ENCODE measurements at places on chromosomes 16 and 17. TPM values are rescaled to one million over a fixed set of nuclear protein-coding genes. Genes with fewer than 3 reads are reported as not detected.

DNA sequence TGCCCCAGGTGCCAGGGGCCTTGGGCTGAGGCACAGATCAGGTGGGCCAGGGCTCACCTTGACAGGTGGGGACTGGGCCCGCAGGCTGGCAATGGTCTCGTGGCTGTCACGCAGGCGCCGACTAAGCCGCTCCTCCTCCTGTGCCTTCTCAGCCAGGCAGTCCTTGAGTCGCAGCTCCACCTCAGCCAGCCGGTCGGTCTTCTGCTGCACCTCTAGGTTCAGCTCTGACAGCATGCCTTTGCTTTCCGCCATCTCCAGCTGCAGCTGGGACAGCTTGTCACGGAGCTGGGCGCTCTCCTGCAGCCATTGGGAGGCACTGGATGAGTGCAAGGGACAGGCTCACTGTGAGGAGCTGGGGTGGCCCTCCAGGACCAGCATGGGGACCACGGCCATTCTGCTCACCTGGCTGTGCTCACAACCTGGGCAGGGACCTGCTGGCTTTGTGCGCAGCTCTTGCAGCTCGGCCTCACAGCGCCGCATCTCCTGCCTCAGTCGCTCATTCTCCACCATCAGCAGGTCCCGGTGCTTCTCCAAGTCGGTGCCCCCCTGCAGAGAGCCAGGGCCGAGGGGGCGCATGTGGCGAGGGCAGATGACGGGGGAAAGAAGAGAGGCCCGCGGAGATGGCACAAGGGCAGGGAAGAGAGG, 31.0 kb downstream of the KIFC3 start:
- DNase-seq = no peak

DNA sequence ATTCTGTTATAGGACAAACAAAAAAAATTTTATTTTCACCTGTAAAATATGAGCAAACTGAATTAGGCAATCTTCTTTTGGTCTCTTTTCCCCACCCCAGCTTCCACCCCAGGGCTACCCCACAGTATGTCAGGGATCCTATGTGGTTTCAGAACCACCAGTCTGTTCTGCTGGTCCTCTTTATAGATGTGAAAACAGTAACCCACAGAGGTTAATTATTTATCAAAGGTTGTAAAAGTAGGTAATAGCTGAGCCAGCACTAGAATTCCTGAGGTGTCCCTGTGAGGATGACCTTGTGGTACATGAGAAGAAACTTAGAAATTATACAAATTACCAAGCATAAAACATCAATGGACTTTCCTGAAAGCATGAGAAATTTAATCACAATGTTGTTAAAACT, 428.7 kb downstream of the CNTNAP4 start:
- no peak for DNase-seq

DNA sequence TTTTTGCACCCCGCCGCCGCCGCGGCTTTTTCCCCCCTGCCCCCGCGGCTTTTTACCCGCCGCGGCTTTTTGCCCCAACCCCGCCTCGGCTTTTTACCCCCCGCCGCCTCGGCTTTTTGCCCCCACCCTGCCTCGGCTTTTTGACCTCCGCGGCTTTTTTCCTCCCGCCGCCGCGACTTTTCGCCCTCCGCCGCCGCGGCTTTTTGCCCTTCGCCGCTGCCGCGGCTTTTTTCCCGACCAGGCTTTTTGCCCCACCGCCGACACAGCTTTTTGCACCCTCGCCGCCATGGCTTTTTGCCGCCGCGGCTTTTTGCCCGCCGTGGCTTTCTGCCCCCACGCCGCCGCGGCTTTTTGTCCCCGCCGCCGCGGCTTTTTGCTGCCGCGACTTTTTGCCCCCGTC, 137.0 kb upstream of the TP53TG3D start:
- DNase-seq = peak; percentile 27

The PYY gene
- not detected for total RNA-seq

DNA sequence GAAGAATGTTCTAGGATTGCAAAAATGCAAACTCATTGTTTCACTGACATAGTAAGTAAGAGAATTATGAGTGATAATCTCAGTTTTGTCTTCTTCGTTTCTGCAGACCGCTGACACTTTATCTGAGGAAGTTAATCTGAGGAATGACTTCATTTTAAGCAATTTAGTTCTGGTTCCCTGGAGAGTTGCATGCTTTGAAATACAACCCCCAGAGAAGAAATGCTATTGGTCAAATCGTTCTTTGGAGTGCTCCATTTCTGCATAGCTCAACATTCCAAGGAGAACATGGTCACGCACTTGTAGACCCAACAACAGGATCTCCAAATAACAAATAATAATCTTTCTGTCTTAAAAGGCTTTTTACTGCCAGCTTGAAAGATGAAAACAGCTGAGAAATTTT, 427.1 kb downstream of the GRIN2A start:
- DNase-seq = no peak

GRCh38 chr16:27692576-27692975, 142.6 kb downstream of the KATNIP start:
- peak; percentile 32 for DNase-seq

- DNase-seq = no peak
Observed at GRCh38 chr16:26606381-26607150, 460.2 kb upstream of the C16orf82 start.

DNA sequence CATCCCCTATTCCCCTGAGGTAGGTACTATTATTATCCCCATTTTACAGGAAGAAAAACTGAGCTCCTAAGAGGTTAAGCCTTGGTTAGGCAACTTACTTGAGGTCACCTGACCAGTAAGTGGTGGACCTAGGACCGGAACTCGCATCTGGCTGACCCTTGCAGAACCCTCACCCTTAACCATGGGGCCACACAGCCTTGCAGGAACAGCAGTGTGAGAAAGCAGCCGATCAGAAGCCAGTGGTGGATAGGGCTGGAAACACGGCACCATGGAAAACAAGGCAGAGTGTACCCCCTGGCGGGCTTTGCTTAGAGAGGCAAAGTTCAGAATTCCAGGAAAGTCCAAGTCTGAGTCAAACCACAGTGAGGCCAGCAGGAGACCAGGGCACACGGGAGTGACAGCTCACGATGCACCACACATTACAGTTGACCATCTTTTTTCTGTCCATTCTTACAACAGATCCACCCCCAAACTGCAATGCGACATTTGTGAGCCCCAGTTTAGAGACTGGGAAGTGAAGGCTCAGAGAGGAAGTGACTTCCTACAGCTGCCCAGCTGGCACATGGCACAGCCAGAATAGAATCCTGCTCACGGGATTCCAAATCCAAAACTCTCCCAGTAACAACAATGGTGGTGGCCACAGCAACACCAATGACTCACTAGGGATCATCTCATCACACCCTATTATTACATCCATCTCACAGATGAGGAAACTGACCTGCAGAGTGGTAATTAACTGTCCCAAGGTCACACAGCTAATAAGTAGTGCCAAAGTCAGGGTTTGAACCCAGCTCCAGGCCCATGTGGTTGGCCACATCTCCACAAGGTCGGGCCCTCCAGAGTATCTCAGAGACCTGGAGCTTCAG, 20.3 kb downstream of the KIFC3 start:
- DNase-seq = no peak

- DNase-seq = no peak
Observed at GRCh38 chr17:41403404-41404023, 6.1 kb upstream of the KRT31 start.

The CDT1 gene
- total RNA-seq = 11.7 TPM

The KRT25 gene
- not detected for total RNA-seq
